NCI-H774 (cell line): ENCODE measurements at places on chromosomes 11 and 22.

- no peak for DNase-seq
Measured at GRCh38 chr11:94751786-94752185, 16.4 kb upstream of the AMOTL1 start.

DNA sequence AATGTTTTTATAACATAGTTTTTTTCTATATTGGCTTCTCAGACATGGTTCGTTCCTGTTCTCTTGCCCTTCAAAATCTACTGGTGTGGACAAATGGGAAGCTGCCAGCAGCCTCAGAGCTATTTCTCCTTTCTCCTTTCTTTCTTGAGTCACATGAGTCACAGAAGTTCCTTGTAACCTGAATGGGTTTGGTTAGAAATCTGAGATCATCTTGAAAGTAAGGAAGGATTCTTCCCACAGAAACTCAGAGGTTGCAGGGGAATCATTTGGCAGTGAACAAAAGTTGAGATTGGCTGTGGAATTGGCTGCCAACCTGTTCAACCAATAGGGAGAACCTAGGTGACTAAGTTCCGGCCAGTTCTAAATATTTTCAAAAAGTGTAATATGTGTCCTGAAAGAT lies 12.5 kb downstream of the PLET1 start:
- DNase-seq, result no peak

GRCh38 chr11:80241766-80242165 lies 800.9 kb upstream of the TENM4 start:
- no peak for DNase-seq

DNA sequence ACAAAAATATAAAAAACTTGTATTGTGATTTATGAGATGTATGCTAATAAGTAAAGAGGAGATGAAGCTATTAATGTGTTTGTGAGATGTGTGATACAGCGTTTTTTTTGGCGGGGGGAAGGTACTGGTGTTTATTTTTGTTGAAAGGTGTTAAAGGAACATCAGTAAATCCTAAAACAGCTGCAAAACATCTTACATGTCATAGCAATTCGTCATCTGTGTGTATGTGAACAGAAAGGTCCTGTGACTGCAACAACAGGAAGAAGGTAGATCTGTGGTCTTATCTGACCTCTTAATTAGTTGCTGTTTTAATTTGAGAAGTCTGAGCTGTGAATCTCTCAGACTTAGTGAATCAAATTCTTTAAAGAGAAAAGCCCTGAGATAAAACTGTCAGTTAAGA lies 1041.1 kb downstream of the JRKL start:
- DNase-seq, result no peak

DNA sequence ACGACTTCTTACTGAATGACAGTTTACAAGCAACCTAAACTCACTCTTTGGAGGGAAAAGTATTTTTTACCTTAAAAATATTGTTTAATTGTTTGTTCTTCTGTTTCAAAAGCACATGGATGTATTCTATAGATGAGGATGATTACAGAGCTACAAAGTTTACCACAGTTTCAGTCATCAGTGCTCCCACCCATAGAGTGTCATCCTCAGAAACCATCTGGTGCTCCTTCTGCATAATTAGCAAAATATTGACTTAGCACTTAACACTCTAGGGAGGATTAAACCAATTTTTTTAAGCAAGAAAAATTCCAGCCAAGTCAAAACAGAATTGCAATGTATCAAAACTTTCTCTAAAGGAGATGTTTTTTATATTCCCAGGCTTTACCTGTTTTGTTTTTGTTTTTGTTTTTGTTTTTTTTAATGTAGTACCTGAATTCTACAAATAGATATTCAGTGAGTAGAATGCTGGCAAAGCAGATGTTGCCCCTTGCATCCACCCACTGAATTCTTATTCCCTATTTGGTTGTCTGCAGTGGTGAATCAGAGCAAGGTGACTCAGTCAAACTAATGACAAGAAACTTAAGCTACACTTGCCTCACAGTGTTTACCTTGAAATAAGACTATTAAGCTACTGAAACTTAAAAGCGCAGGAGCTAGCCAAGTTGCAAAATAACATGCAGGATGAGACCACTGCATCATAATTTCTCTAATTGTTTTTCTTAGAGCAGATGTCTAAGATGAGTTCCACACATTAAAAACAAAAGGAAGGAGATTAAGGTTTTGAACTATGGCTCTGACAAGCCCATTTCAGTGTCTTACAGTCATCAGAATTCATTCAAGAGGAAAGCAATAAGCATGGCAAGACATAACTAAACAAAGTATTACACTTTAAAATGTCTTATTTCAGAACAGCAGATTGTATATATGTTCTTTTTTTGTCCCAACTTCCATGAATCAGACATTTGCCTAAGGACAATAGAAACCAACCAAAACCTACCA lies 155.1 kb upstream of the SOX6 start:
- DNase-seq, result no peak

DNA sequence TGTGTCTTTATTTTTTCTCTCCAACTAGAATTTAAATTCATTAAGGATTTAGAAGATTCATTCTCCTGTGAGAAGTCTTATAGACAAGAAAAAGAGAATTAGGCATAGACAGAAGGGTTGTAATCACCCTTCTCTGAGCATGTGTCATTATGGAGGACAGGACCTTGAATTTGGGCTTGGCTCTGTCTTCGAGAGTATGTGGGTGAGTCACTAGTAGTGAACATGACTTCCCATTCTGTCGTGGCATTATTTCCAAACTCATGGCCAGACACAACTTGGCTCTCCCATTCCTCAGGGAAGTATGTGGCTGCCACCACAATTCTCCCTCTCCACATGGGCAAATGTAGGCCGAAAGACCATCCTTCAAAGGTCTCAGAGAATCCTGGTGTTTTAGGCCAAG lies 14.3 kb upstream of the ANKK1 start:
- no peak for DNase-seq

DNA sequence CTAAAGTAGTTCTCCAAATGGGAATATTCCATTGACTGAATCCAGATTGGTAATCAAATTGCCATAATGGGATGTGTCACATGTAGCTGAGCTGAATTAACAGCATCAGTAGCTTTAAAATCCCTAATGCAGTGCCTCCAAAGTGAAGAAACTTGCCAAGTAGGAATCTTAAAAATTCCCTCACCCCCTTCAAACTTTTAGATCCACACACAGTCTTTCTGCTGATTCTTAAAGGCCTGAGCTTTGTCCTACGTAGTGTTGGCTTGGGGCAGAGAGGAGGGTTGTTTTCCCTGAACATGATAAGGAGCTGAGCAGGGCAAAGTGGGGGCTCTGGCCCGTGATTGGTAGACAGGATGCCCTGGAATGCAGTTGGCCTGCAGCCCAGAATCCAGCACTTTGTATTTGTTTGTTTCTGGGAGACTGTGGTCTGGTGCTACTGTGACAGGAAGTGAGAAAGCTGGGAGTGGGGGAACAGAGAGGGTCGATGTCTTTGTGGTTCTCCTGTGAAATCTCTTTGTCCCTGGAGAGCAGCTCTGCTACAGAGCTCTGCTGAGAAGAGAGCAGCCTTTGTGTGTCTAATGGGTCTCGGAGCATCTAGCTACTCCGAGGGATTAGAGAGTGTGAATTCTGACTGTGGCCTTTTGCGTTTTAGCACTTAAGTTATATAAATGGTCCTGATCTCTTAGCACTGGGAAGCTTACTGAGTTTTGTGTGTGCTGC lies 16.9 kb downstream of the CTNND1 start:
- no peak for DNase-seq

DNA sequence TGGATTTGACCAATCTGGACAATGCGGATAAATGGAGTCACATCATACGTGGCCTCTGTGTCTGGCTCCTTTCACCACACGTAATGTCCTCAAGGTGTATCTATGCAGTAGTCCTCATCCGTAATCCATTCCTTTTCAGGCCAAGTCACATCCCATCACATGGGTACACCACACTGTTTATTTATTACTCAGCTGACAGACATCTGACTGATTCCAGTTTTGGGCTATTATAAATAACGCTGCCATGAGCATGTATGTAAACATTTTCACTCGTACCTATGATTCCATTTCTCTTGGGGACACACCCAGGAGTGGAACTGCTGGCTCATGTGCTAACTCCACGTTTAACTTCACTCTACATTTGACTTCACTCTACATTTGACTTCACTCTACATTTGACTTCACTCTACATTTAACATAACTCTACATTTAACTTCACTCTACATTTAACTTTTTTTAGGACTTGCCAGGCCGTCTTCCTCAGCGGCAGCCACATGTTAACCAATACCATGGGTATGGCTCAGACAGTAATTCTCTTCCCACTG lies 52.1 kb downstream of the SHANK2 start:
- no peak for DNase-seq

- DNase-seq, result no peak
Measured at GRCh38 chr22:50245214-50246072, 620 bp upstream of the TUBGCP6 start.

GRCh38 chr11:106459135-106459534 lies 381.7 kb downstream of the AASDHPPT start:
- no peak for DNase-seq

DNA sequence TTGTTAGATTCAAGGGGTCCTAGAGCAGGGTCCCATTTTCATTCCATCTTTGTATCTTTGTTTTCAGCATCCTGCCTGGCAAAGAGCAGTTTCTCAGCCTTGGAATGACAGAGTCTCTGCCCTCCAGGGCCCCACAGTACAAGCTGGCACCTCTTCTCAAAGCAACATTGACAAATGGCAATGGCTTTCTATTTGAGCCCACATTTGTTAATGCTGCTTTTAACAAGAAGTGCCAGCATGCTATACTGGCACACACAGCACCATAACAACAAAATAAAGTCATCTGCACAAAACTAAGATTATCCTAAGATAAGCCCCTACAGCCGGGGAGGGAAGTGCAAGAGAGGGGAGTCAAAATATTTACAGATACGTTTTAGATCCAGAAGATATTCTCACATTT lies 309.7 kb upstream of the C11orf87 start:
- DNase-seq, result no peak

- DNase-seq, result no peak
Measured at GRCh38 chr11:118881228-118881627, 2.5 kb upstream of the CXCR5 start.

DNA sequence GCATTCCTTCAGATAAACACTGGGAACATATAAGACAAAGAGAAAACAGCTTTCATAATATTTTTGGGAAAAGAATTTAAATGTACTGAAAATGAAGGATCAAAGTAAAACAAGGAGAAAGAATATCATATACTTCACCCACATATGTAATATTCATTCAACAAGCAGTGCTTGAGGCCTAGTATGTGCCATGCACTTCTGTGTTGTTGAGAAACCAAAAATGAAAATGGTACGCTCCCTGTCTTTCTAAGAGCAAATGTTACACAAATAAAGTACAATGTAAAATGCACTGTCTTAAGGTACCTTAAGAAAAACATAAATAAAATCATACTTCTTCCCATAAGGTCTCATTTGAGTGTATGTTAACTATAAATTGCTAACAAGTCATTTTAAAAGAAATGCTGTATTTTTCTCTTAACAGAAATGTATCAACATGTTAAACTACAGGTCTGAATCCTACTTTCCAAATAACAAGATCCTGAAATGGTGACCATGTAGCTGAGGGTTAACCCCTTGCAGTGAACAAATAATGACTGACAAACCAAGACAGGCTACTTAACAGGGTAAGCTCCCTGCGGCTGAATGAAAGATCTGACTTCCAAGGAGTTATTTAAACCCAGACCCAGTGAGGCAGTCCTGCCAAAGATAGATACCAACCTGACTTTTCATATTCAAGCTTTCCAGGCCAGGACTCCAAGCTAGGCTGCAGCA lies 377.6 kb downstream of the DCDC1 start:
- DNase-seq, result no peak

DNA sequence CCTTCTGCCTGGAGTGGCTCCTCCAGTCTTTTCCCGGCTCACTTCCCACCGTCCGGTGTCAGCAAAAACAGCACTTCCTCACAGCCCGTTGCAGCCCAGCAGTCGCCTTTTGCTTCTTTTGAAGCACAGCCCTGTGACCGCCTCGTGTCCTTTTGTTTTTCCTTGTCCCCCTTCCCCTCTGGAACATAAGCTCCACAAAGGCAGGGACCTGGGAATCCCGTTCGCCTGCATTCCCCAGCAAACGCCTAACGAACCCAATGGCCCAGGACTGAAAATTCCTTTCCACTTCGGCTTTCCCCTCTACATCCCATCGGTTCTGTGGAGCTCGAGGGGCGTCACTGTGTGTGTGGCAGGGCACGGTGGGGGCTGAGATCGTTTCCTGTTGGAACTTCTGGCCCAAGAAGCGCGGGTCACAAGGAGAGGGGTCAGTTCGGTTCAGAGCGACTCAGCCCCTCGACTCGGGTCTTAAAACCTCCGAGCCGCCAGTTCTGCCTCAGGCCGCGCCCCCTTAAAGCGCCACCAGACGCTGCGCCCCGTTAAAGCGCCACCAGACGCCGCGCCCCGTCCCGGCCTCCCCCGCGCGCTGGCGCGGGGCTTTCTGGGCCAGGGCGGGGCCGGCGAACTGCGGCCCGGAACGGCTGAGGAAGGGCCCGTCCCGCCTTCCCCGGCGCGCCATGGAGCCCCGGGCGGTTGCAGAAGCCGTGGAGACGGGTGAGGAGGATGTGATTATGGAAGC lies 841 bp downstream of the RIC8A start:
- DNase-seq, result peak; percentile 64

GRCh38 chr11:45178223-45178622 lies 31.8 kb downstream of the PRDM11 start:
- DNase-seq, result no peak

GRCh38 chr11:134069426-134070341 lies 812 bp downstream of the JAM3 start:
- DNase-seq, result no peak

DNA sequence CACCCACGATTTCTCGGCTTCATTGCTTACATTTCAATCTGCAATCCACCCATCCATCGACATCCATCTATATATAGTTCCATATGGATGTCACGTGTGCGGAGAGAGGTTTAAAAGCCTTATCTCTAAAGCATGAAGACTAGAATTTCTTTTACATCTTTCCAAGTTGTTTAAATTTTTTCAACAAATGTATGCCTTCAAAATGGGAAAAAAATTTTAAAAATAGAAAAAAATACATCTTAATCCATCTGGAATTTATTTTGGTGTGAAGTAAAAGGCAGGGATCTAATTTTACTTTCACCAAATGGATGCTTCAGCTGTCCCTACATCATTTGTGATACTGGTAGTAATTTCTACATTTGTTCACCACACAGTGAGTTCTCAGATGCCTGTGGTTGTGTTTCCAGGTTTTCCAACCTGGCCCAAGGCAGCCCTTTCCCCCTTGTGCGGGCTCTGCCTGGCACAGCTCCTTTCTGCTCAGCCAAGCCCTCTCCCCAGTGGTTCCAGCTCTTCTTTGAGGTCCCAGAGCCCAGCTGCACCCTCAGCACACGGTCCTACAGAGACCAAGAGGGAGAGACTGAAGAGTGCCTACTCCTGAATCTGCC lies 37.6 kb upstream of the KLHL35 start:
- DNase-seq, result no peak

DNA sequence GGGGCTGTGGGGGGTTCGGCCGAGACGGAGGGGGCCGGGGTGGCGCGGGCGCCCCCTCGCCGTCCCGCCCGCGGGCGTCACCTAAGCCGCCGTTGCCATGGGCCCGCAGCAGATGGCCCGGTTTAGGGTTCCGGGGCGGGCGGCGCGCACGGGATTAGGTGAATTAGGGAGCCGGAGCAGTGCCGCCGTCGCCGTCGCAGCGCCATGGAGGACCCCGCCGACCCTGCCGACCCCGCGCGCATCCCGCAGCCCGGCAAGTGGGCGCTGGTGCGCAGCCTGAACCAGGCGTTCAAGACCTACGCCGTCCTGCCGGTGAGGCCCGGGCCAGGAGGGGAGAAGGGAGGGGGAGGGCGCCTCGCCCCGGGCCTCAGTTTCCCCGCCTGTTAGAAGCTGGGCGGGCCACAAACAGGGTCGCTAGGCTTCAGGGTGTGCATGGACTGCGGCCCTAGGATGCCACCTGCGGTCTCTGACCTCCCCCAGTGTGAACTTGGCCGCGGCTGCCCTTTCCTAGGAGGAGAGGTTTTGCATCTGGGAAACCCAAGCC lies 10.1 kb downstream of the MYO7A start:
- DNase-seq, result no peak
